ENCODE measurements at places on chromosomes 2 and 18.

- DNase-seq, result no peak
Observed at GRCh38 chr2:173355866-173356508, 1.3 kb downstream of the CDCA7 start.

DNA sequence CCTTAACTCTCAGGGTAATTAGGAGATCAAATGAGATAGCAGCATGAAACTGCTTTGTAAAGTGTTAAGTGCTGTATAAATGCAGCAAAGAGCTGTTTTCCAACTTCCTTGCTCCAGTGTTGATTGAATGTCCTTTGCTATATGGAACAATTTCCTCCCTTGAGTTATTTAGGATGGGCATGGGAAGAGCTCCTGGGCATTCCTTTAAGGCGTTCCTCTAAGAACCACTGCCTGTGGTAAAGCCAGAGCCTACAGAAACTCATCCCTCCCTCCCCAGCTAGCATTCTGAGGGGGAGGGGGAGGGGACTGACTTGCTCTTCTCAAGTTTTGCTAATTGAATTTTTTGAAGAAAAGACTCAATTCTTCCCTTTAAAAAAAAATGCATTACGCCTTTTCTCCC lies 1.4 kb downstream of the AKAIN1 start:
- no peak for DNase-seq

- DNase-seq, result no peak
Observed at GRCh38 chr2:217521820-217522219, 481.0 kb downstream of the TNS1 start.

- no peak for DNase-seq
Observed at GRCh38 chr2:159755788-159756187, 42.2 kb downstream of the CD302 start.

DNA sequence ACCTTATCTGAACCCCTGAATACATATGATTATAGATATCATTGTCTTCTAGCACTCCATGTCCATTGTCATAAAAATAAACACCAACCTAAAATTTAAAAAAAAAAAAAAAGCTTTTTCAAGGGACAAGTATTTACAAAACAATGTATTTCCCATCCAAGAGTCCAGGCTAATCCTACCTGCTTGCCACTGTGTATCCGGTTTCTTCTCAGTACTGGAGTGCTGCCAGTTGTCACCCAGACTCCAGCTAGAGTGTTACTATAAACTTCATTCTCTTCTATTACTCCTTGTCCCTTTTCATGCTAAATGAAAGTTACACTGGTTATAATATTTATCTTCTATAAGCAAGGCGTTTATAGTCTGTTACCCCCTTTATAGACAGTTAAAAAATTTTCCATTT lies 35.8 kb downstream of the MSH6 start:
- no peak for DNase-seq

- no peak for DNase-seq
Observed at GRCh38 chr2:68134554-68134953, 23.1 kb upstream of the PNO1 start.

DNA sequence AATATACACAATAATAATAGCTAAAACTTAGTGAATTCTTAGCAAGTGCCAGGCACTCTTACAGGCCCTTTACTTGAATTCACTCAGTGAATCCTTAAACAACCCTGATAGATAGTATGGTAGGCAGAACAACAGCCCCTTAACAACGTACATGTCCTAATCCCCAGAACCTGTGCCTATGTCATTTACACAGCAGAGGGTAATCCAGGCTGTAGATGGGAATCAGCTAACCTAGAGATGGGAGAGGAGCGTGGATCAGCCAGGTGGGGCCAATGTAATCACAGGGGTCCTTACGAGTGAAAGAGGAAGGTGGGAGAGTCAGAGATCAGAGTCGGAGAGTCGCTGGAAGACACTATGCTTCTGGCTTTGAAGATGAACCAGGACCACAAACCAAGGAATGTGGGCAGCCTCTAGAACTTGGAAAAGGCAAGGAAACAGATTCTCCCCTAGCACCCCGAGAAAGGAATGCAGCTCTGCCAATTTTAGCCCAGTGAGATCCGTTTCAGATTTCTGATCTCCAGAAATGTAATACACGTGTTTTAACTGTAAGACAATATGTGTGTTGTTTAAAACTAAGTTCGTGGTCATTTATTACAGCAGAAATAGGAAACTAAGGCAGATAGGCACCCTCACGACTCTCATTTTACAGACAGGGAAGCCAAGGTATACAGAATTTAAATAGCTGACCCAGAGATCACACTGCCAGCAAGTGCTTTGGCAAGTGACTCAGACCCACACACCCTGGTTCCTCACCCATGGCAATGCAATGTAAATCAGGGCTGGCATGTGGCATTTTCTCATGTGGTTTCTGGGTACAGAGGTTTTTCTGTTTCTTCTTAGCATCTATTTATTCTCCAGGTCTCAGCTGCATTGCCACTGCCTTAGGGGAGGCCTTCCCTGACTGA lies 68.9 kb downstream of the DOCK10 start:
- DNase-seq, result no peak

DNA sequence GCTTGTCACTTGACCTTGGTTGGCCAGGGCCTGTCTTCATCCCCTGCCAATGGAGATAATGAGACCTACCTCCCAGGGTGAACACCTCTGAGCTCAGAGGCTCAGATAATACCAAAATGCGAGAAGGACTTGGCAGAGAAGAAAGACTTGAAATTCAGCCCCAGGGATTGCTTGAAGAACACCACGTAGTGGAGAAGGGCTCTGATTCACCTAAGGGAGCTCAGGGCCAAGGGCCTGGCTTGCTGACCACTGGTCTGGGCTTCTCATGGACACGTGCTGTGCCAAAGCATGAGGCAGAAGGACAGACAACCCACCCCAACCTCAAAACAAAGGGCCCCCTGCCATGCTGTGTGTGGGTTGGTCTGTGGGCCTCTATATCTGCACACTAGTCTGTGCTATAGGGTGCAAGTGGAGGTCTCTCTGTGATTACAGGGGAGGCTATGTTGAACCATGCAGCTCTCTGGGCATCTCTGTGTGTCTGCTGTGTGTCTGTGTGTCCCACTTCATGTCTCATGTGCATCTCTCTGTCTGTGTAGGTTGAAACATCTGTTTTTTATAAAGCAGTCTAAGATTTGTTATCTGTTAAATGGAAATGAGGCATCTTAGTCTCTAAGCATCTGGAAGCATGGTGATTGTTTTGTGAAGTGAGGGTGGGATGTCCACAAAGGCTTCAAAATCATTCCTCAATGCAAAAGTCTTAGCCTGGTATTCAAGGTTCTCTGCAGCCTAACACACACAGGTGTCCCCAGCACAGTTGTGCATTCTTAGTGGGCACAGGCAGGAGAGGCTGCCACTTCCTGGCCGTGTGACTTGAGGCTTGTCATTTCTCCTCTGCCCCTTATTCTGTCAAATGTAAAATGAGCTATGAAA lies 61.0 kb upstream of the EPAS1 start:
- no peak for DNase-seq

- DNase-seq, result no peak
Observed at GRCh38 chr18:33014060-33014796, 241.4 kb upstream of the KLHL14 start.

GRCh38 chr2:2007551-2008501 lies 263.5 kb upstream of the PXDN start:
- DNase-seq, result no peak

DNA sequence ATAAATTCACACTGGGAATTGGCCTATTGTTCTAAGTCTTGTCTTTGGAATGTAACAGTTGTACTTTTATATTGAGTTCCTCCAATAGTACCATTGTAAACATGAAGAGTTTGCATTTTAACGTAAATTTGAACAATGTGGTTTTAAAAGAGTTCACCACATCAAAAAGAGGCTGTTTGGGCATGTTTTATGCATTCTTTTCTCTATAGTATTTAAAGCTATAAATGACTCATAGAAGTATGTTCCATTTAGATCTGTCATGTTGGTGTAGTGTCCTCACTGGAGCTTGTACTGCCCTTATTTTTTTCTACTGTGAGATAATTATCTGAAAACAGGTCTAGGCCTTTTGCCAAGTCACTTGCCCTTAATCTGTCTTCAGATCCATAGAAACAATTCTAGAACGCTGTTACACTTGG lies 141.9 kb downstream of the RHBDD1 start:
- no peak for DNase-seq

GRCh38 chr2:126947103-126947429 lies 48.4 kb downstream of the TEX51 start:
- no peak for DNase-seq

GRCh38 chr2:190408538-190409271 lies 550 bp downstream of the MFSD6 start:
- DNase-seq, result no peak

DNA sequence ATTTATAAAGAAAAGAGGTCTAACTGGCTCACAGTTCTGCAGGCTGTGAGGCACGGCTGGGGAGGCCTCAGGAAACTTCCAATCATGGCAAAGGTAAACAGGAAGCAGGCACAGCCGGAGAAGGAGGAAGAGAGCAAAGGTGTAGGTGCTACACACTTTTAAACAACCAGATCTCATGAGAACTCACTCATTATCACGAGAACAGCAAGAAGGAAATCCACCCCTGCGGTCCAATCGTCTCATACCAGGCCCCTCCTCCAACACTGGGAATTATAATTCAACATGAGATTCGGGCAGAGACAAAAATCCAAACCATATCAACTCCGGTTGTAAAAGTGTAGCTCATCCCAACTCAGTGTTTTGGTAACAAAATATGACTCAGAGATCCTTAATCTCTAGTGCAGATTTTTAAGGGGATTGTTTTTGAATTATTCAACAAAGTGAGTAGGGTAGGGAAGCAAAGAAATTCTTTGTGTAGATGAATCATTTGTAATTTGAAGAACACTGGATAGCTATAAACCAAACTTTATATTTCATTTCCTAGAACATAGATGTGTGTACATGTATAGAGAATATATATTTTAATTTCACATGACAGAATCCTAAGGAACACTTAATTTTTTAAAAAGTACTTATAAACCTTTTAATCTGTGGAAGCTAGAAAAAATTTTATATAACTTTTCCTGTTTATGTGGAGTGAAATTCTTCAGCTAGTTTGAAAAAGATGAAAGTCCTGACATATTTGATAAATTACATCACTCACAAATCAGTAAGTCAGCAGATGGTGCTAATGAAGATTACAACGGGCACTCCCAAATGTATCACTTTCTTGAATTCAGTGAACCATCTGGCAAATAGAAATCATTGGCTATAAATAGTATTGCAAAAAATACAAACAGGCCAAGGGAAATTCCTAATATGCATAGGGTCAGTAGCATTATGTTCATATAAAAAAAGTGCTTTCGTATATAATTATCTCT lies 130.1 kb downstream of the OLA1 start:
- peak; percentile 75 for DNase-seq

DNA sequence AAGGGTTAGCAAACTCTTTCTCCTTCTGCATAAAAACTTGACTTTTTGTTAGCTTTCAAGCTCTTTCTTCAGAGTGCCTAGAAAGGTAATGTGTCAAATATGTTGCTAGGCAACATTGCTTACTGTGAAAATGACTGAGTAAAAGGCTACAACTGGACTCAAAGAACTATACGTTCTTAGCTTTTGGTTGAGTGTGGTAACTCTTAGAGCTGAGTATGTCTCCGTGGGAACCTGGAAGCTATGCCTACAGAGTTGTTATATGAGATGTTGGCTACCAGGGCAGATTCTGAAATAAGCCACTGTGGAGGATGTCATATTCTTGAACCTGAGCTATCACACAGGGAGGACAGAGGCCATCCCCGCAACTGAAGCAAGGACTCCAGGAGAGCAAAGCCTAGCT lies 105.5 kb downstream of the ARL6IP6 start:
- DNase-seq, result no peak

- no peak for DNase-seq
Observed at GRCh38 chr18:33116376-33116775, 324.1 kb downstream of the CCDC178 start.

DNA sequence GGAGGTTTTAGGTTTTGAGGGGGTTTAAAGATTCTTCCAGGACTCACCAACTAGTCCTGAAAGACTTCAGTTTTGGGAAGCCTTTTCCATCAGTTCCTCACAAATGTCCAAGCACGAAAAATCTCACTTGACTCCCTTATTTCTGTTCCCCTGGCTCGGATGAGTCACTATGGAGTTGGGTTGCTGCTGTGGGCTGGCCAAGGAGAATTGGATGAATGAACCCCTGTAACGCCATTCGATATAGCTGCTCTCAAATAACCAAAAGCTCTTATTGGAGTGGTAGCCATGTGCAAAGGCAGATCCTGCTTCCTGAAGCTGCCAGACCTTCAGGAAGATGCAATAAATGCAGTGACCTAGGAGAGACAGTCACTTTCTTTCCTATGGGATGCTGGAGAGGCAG lies 417.0 kb downstream of the ZNF521 start:
- no peak for DNase-seq

DNA sequence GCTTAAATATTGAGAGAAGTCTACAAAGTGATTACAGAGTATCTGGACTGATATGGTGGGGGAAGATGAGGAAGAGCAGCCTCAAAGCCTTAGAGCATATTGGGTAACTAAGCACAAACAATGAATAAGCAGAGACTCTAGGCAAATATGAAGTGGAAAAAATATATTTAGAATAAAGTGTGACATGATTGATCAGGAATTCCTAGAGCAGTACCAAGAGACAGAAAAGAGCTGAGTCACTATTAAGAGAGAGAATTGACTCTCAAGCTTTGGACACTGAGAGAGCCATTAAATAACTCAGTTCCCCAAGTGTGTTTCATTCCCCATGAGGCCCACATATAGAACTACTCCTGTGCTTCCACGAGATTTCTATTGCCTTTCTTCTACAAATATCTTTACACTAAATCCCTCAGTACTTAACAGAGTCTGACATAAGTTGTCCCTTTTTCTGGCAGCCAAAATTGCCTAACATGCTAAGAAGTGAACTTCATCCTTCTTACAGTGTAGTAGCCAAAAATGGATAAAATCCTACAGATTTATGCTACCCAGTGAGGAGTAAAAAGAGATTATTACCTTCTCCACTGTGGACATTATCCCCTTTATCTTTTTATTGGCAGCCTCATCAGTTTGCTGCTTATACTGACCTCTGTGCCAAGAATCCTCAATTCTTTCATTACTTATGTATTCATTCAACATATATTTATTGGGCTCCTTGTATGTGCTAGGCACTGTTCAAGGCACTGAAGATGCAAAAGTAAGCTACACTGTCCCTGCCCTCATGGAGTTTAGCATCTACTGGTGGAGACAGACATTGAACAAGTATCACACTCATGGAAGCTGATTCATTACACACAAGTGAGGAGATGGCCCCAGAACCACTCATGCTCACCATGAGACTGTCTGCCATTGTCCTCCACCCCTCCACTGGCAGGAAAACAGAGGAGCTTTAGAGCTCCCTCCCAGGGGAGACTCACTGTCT lies 45.4 kb downstream of the SLC40A1 start:
- no peak for DNase-seq

- no peak for DNase-seq
Observed at GRCh38 chr2:237256887-237257286, 157.1 kb downstream of the COL6A3 start.
